ENCODE measurements at places on chromosomes 5 and 9. TPM values are rescaled to one million over a fixed set of nuclear protein-coding genes. Genes with fewer than 3 reads are reported as not detected.

Gene CNTNAP3B
- 16.8 TPM for total RNA-seq

Gene HMCN2
- total RNA-seq, result 0.05 TPM

Gene WNK2
- total RNA-seq, result 4.1 TPM

Gene RNF145
- total RNA-seq, result 130 TPM

Gene IFNA21
- not detected for total RNA-seq

Gene NEUROG1
- not detected for total RNA-seq

Gene PCDHB2
- total RNA-seq, result 4.1 TPM

Gene KCNN2
- total RNA-seq, result 0.17 TPM

Gene PCDHGA5
- 0.16 TPM for total RNA-seq

Gene OBP2B
- not detected for total RNA-seq

Gene SPINK1
- total RNA-seq, result 0.95 TPM

Gene PCDHA9
- total RNA-seq, result not detected

Gene ALDH1B1
- total RNA-seq, result 52.1 TPM

Gene RECK
- 6.5 TPM for total RNA-seq

Gene CDH10
- total RNA-seq, result 0.10 TPM

Gene IFNA13
- not detected for total RNA-seq

Gene EIF4E1B
- total RNA-seq, result not detected

Gene SLC34A1
- not detected for total RNA-seq

Gene PAEP
- total RNA-seq, result 0.41 TPM

Gene STC2
- total RNA-seq, result 38.1 TPM

Gene PWWP2A
- total RNA-seq, result 11.2 TPM

Gene GPR151
- not detected for total RNA-seq

Gene OR1B1
- total RNA-seq, result not detected

Gene GRM6
- not detected for total RNA-seq

Gene DMRT2
- 0.13 TPM for total RNA-seq

Gene PCDHB3
- 0.05 TPM for total RNA-seq

Gene OTULINL
- 15.9 TPM for total RNA-seq

Gene TNPO1
- total RNA-seq, result 129 TPM

Gene OR1J2
- not detected for total RNA-seq

Gene INSL6
- not detected for total RNA-seq

Gene ANAPC2
- total RNA-seq, result 25.3 TPM

Gene MAMDC4
- total RNA-seq, result 3.1 TPM

Gene ENTREP1
- total RNA-seq, result 0.54 TPM

Gene SLC36A2
- total RNA-seq, result not detected

Gene GRXCR2
- not detected for total RNA-seq

Gene CCDC180
- total RNA-seq, result 0.94 TPM

Gene SPATA31D4
- total RNA-seq, result not detected

Gene ARAP3
- 4.8 TPM for total RNA-seq

Gene BASP1
- total RNA-seq, result 273 TPM

Gene PRDM9
- not detected for total RNA-seq

Gene FGFR4
- 22.7 TPM for total RNA-seq

Gene GABRA1
- total RNA-seq, result not detected

Gene PPP2R2B
- total RNA-seq, result 0.19 TPM

Gene DIRAS2
- not detected for total RNA-seq

Gene PCDHB4
- 0.11 TPM for total RNA-seq

Gene SLC34A3
- 0.11 TPM for total RNA-seq

Gene TPPP
- 5.5 TPM for total RNA-seq

Gene AQP7
- 0.64 TPM for total RNA-seq

Gene HAVCR2
- total RNA-seq, result 0.39 TPM

Gene TNC
- total RNA-seq, result 0.59 TPM

Gene TMEM232
- not detected for total RNA-seq

Gene COL27A1
- 10.2 TPM for total RNA-seq

Gene NUTM2G
- not detected for total RNA-seq

Gene MZB1
- not detected for total RNA-seq

Gene NACC2
- total RNA-seq, result 38.0 TPM

Gene REEP2
- 6.1 TPM for total RNA-seq

Gene NIM1K
- 0.35 TPM for total RNA-seq

Gene PLAC8L1
- 0.26 TPM for total RNA-seq

Gene PCDHGA6
- 0.13 TPM for total RNA-seq

Gene MCTP1
- 8.3 TPM for total RNA-seq
